AG20443 (cell line): ENCODE measurements at places on chromosomes 12 and 14.
A peak's percentile ranks its signal among the peaks of the same experiment; 100 is the strongest.

DNA sequence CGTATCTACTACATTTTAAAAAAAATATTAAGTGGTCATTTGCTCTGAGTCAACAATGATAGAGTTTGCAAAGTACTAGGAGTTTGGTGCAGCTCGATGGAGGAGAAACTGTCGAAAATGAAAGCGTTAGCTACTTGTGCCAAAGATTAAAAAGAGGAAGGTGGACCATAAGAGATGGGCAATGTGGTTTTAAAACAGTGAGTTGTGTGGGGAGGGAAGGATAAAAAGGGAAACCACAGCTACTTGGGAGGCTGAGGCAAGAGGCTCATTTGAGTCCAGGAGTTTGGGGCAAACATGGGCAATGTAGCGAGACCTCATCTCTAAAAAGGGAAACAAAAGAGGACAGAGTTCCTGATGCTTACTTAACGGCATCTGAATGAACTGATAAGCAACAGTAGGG is 18.2 kb upstream of the STRAP start:
- no peak for DNase-seq

DNA sequence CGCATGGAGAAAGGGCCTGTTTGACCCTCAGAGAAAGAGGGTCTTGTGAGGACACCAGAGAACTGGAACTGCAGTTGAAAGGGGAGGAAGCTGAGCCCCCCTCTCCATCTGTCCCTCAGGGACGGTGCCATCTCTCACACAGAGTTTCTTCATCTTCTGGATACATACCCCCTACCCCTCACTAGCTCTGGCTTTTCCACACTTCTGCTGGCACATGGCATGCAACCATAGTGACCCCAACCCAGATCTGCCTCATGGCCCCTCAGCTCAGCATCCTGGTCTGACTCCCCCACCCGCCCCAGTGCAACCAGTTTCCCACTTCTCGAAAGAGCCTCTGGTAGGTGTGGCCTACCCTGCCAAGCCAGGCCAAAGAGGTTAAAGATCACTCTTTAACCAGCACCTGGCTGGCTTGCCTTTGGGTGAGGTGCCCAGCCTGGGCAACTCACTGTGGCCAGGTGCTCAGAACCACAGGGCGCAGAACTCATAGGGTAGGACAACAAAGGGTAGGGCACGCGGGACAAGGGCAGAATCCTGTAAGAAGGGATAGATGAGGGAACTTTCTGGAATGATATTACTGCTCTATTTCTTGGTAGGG is 25.8 kb downstream of the GALNT16 start:
- no peak for DNase-seq

- DNase-seq: no peak
Observed at GRCh38 chr12:125983094-125983783, 918.0 kb downstream of the AACS start.

DNA sequence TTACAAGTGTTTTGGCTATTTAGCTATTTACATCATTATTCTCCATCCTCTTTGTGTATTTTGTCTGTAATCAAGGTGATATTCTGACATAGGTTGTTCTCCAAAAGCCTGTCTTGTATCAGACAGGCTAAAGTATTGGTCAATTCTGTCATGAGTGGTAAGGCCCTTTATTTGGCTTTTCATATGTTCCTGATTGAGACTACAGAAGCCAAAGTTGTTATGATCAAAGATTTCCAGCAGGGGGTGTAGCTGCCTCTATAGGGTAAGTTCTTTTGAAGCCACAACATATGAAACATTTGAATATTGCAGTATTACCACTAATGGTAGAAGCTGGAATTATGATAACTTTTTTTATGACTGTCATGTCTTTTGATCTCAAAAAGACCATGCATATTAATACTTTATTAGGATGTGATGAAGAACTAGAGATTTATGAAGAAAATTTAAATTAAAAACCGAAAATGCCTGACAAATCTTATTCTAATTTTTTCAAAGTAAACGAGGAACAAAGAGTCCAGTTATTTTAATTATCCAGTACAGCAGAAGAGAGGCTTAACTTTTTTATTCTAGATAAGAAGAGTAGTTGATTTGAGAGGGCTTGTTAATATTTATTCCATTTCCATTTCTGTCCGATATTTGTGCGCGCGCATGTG is 3.4 kb upstream of the ARHGAP5 start:
- DNase-seq: peak; percentile 58

GRCh38 chr14:94768521-94769390 is 1.2 kb downstream of the GSC start:
- DNase-seq: no peak

- DNase-seq: peak; percentile 91
Observed at GRCh38 chr14:76773188-76773885, 12.1 kb downstream of the VASH1 start.

GRCh38 chr12:52818388-52818787 is 4.5 kb upstream of the KRT4 start:
- no peak for DNase-seq

- DNase-seq: no peak
Observed at GRCh38 chr12:132430838-132431774, 58.8 kb upstream of the FBRSL1 start.

GRCh38 chr12:79689477-79690141 is 1.2 kb downstream of the PAWR start:
- peak; percentile 43 for DNase-seq

DNA sequence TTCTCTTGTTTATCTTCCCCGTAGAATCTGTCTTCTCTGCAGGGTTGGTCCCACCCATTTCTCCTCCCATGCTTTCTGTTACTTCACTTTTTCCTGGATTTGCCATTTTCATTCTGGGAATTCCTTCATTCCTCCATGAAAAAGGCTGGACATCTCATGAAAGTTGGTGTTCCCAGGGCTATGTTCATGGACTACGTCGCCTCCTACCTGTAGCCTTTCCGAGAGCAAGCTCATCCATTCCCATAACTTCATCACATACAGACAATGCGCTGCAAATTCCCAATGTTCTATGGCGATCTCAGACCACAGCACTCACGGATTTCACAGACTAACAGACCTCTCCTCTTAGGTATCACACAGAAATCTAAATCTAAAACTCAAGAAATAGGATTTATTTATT is 217.1 kb downstream of the EXOC5 start:
- DNase-seq: no peak

GRCh38 chr12:104471336-104471735 is 14.6 kb downstream of the CHST11 start:
- no peak for DNase-seq

DNA sequence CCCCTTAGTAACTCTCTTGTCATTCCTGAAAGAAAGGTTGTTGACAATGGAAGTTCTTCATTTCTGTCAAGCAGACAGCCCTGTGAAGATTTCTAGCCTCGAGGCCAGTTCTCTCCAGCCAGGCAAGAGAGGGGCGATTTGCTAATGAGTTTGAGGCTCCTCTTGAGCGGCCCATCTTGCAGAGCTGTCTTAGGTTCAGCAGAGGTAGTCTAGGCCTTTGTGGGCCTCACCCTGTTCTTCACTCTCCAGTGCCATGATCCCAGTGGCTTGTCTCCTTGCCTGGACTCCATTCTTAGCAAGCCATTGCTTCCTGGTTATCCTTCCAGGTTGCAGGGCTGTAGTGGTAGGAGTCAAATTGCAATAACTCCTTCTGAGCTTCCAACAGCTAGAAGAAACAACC is 9.7 kb downstream of the TPH2 start:
- DNase-seq: no peak

GRCh38 chr12:87667378-87667777 is 361.8 kb downstream of the C12orf50 start:
- DNase-seq: peak; percentile 9

GRCh38 chr14:106694638-106695393 is 1168.4 kb downstream of the TMEM121 start:
- no peak for DNase-seq

DNA sequence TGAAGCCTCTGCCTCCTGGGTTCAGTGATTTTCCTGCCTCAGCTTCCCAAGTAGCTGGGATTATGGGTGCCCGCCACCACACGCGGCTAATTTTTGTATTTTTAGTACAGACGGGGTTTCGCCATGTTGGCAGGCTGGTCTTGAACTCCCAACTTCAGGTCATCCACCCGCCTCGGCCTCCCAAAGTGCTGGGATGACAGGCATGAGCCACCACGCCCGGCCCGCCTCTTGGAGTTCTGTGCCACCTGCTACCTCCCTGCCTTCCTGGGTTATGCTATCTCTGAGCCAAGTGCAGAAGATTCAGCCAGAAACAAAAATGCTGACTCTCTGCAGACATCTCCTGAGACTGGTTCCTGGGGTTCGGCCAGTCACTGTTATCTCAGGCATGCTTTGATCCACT is 13.2 kb downstream of the CABP1 start:
- no peak for DNase-seq

DNA sequence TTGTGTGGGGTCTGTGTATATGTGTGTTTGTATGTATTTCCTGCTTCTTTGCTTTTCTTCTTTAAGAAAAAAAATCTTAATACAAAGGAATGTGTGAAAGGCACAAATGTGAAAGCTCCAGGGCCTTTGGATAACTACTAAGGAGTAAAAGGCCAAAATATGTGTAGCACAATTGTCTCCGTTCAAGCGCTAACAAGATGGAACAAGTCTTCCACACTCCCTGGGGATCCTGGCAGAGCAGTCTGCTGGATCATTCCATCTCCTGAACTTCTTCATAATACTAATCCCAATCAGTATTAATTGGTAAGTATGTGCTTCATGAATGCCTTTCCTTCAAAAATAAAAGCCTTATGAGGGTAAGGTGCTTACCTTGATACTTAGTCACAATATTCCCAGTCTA is 462.5 kb upstream of the TBX3 start:
- DNase-seq: no peak

DNA sequence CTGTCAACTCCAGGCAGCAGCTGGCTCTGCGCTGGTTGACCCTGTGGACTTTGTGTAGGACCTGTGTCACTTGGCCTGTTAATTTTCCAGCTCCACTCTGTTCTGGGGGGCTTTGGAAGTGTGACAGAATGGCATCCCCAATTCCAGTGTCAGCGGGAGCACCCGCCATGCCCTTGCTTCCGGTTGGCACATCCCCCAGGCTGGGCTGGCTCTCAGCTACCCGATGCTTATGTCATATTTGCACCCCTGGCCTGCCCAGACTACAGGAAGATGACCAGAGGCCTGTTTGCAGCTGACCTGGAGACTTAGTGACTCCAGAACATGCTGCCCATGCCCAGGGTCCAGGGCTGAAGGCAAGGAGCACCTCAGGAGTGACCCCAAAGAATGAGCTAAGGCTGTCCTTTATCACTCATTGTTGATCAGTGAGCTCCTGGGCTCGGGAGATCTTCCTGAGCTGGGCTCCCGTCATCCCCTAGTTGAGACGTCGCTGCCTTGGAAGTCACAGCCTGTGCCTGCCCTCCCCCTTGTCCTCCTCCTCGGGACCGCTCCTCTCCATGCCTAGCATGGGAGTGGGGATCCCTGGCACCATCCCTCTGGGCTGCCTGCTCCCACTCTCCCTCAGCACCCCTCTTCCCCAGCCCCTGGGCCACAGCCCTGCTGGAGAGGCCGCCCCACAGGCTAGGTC is 163.4 kb upstream of the RTL1 start:
- DNase-seq: no peak

GRCh38 chr12:51932218-51933076 is 19.1 kb upstream of the ACVR1B start:
- no peak for DNase-seq

DNA sequence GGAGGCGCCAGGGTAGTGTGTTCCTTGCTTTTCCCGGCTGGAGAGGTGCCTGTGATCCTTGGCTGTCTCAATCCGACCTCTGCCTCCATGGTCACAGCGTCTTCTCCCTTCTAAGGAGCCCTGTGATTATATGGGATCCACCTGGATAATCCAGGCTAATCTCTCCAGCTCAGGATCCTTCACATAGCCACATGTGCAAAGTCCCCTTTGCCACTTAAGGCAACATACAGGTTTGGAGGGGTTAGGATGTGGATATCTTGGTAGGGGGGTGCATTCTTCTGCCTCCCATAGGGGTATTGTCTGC is 1.2 kb upstream of the HVCN1 start:
- DNase-seq: peak; percentile 2

DNA sequence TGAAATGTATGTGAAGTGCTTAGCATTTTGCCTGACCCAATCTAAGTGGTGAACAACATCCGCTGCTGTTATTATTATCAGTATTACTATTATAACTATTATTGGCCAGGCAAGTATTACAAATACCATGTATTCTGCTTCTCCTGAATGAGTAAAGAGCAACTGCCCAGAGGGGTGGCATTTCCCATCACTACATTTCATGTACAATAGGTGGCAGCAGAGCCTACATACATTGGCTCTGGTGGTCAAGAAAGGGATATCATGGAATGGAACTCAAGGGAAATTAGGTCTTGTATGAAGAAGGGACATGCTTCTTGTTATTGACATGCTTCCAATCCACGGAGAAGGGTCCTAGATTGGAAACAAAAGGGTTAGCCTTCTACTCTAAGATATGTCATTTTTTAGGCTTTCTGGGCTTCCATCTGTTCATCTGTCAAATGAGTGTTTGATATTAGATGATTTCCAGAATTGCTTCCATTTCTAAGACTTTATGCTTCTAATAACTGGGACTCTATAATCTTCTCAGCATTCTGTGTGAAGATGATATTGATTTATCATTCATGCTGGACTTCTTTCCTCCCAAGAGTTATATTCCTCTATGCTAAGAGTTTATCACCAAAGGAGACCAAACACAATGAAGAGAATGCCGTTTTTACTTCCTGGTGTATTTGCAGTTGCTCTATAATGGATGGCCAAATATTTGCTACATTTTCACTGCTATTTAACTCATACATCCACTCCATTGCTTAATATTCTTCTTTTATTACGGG is 239.1 kb downstream of the SSPN start:
- DNase-seq: peak; percentile 75

DNA sequence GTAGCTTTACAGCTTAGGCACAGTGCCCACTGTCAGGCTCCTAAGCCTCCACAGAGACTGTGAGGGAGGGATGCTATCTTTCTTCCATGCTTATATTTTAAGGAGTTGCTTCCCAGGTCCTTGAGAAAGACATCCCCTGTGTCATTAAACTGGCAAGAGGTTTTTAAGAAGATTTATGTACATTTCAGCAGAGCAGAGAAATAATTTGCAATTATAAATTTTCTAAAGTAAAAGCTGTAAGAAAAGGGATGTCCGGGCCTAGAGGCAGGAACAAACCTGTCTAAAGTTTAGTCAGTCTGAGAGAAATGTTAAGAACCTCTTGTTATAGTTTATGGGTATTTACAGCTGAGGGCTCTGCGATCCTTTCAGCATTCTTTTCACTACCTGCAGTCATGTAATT is 716.1 kb downstream of the SLC16A7 start:
- DNase-seq: no peak

GRCh38 chr14:52553671-52554575 is 1.3 kb downstream of the GPR137C start:
- peak; percentile 78 for DNase-seq

DNA sequence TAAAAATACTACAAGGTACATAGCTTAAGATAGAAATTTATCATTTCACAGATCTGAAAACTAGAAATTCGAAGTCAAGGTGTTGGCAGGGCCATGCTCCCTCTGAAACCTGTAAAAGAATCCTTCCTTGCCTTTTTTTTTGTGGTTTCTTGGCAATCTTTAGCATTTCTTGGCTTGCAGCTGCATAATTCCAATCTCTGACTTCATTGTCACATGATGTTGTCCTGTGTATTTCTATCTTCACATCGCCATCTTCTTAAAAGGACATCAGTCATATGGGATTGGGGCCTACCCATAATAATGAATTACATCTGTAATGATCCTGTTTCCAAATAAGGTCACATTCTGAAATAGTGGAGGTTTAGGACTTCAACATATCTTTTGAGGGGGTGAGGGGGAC is 250.4 kb downstream of the TMTC2 start:
- no peak for DNase-seq
